ENCODE measurements at places on chromosomes 7 and 10.

GRCh38 chr7:155003092-155003375 lies at the start of gene PAXIP1:
Gene PAXIP1, minus strand, starts transcription at chr7:155003124. Its CDS starts 195 bp downstream, at chr7:155002929.
- peak within 1 kb of the TSS; percentile 86 for H3K27ac ChIP-seq
- peak within 1 kb of the TSS; percentile 95 for H3K4me3 ChIP-seq
- DNase-seq, result no peak
- no peaks in the 10 kb centered on the region for H3K27me3 ChIP-seq

DNA sequence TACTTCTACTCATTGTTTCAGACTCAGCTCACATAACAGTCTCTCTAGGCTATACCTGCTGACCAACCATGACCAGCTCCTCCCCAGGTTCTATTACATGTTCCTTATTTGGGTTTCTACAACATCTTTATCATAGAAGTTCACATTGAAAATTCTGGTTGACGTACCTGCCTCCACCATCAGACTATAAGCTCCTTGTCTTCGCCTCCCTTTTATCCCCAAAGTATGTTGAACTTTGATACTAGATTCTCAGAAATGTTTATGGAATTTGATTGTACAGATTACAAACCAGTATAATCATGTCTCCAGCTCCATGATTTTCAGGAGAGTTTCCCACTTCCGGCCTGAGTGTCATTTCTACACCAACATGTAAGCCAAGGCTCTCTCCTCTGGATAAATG lies 15.0 kb downstream of the NPSR1 start:
- no peaks in the 10 kb centered on the region for H3K36me3 ChIP-seq
- H3K4me1 ChIP-seq, result no peaks in the 10 kb centered on the region
- no peak for DNase-seq
- no peak overlapping the region for H3K27ac ChIP-seq

GRCh38 chr7:69832356-69832755 lies 234.1 kb downstream of the AUTS2 start:
- no peak overlapping the region for H3K4me3 ChIP-seq
- H3K27me3 ChIP-seq, result no peaks in the 10 kb centered on the region
- no peak overlapping the region for H3K27ac ChIP-seq
- H3K36me3 ChIP-seq, result no peaks in the 10 kb centered on the region
- DNase-seq, result no peak

DNA sequence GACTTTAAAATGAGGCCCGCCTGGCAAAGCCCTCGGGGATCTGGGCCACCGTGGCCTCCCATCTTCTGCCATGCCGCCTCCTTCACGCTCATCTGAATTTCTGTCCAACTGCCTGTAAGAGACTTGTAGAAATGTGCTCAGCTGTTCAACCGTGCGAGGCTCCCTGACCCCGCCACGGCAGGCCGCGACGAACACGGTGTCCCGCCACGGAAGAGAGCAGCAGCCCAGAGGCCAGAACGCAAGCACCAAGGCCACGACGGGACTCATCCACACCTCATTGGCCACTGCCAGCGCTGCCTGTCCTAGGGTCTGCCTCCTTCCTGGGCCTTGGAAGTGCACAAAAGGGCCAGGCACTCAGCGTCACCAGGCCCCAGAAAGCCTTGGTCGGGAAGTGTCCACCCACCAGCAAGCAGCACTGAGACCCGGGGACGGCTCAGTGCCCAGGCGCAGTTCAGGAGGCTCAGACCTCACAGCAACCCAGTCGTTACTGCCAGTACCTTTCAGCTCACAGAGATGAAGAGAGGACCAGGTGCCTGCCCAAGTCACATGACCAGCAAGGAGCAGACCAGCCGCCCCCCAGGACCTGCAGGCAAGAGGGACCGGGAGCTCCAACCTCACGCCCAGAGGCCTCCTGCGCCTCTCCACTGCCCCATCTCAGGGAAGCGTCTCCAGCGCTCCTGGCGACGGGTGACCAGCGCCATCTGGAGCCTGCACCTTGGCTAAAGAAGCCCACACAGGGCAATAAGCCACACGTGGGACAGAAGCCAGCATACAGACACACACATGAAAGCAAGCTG lies 85.9 kb downstream of the MAD1L1 start:
- no peaks in the 10 kb centered on the region for H3K4me1 ChIP-seq
- no peaks in the 10 kb centered on the region for H3K27me3 ChIP-seq
- DNase-seq, result no peak
- H3K36me3 ChIP-seq, result no peaks in the 10 kb centered on the region
- no peak overlapping the region for H3K27ac ChIP-seq

DNA sequence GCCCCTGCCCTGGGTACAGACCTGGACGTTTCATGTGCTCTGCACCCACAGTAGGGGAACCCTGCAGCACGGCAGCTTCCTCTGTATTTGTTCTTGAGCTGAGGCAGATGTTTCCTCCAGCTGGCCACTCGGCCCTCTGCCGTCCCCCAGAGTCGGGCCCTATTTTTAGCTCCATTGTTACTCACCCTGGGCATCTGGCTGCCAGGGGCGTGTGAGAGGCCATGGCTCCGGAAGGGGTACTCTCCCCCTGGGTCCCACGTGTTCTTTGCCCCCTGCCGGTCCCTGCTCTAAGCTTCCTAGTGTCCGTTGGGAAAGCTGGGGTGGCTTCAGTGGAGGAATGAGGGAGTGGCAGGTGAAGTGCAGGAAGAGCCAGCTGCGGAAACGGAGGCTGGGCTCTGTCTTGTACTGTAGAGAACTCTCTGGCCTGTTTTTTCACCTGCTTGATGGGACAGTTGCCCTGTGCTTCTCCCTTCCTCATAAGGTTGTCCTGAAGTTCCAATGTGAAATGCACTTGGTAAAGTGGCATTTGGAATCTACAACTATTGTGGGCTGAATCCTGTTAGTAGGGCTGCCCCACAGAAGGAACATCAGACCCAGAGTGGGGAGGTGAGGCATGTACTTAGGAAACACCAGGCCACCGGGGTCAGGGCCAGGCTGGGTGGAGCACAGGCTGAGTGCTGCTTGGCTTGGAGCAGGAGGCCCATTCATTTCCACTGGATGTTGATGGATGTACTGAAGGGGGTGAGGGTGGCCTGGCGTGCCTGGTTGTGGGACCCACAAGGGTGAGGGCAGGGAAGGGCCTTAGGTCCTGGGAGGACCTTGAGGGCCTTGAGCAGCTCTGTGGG lies 30.6 kb downstream of the PALD1 start:
- peaks cover 51% of the 10 kb centered on the region for H3K4me1 ChIP-seq
- peak overlapping the region; percentile 51 for H3K27ac ChIP-seq
- DNase-seq, result no peak
- H3K4me3 ChIP-seq, result no peak overlapping the region

DNA sequence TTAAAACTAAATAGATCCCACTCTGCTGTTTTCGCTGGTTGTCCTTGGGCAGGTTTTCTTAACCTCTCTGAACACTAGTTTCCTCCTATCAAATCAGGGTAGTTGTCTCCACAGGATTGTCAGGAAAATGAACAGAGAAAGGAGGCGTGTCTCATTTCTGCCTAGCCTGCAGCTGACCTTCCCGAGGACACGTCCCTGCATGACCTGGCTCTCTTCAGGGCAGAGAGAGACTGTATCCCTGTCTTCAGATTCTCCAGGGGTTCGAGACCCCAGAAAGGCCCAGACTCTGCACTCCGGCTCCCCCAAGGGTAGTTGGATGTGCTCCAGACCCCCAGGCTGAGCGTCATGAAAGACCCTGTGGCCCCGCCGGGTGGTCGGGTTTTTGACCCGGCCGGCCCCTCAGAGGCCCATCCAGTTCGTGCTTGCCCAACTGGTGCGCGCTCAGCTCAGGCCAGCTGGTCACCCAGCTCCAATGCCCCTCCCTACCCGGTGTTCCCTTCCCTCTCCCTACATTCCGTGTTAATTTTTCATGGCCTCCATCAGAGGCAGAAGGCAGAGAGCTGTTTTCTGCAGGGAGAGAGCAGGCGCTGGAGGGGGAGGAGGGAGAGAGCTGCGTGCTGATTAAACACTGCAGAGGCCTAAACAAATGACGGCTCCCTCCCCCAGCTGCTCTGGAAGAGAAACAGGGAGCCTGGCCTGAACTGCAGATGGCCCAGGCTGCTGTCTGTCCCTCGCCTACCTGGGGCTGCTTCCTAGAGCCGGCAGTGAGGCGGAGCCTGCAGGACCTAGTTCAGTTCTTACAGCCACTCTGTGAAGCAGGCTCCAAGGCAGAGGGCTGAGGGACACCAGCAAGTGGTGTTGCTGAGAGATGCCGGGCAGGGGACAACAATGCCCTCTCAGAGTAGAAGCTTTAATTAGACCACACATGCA lies 86.2 kb upstream of the PPIF start:
- H3K27ac ChIP-seq, result no peak overlapping the region
- peaks cover 28% of the 10 kb centered on the region for H3K36me3 ChIP-seq
- peaks cover 80% of the 10 kb centered on the region for H3K4me1 ChIP-seq

GRCh38 chr7:25493805-25494366 lies 265.6 kb upstream of the NPVF start:
- no peaks in the 10 kb centered on the region for H3K36me3 ChIP-seq
- H3K4me3 ChIP-seq, result no peak overlapping the region
- peaks cover 18% of the 10 kb centered on the region for H3K4me1 ChIP-seq
- DNase-seq, result no peak

- no peak for DNase-seq
- H3K4me1 ChIP-seq, result peaks cover 30% of the 10 kb centered on the region
- H3K4me3 ChIP-seq, result no peak overlapping the region
- no peaks in the 10 kb centered on the region for H3K27me3 ChIP-seq
Observed at GRCh38 chr10:74925291-74925690, 98.9 kb downstream of the KAT6B start.

DNA sequence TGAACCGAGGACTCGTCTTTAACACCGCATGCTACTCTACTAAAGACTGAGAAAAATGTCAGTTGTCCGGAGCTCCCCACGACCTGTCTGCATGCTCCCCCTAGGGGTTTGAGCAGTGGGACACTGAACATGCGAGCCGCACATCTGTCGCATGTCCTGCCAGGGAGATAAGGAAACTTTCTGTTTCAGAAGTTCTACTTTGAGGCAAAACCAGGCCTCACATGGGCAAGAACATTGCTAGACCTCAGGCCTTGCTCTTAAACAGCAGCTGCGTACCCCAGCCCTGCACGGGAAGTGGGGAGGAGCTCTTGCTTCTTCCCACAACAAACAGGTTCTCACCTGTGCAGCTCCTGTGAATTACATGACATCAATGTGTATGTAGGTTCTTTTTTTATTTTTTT lies 30.3 kb upstream of the HERPUD2 start:
- H3K4me1 ChIP-seq, result no peaks in the 10 kb centered on the region
- no peaks in the 10 kb centered on the region for H3K27me3 ChIP-seq
- H3K27ac ChIP-seq, result no peak overlapping the region
- H3K4me3 ChIP-seq, result no peak overlapping the region
- H3K36me3 ChIP-seq, result no peaks in the 10 kb centered on the region

- H3K4me3 ChIP-seq, result no peak overlapping the region
- no peaks in the 10 kb centered on the region for H3K27me3 ChIP-seq
- no peaks in the 10 kb centered on the region for H3K36me3 ChIP-seq
- no peak overlapping the region for H3K27ac ChIP-seq
- DNase-seq, result no peak
Observed at GRCh38 chr7:151648429-151648828, 128.7 kb upstream of the RHEB start.

GRCh38 chr7:17227766-17228490 lies 70.5 kb upstream of the AHR start:
- no peak overlapping the region for H3K4me3 ChIP-seq
- no peaks in the 10 kb centered on the region for H3K4me1 ChIP-seq
- no peak overlapping the region for H3K27ac ChIP-seq
- no peaks in the 10 kb centered on the region for H3K27me3 ChIP-seq
- DNase-seq, result no peak
- no peaks in the 10 kb centered on the region for H3K36me3 ChIP-seq

- no peak overlapping the region for H3K27ac ChIP-seq
- peaks cover 4% of the 10 kb centered on the region for H3K4me1 ChIP-seq
- no peak for DNase-seq
- H3K27me3 ChIP-seq, result no peaks in the 10 kb centered on the region
Observed at GRCh38 chr10:122295451-122295809, 24.3 kb downstream of the BTBD16 start.

DNA sequence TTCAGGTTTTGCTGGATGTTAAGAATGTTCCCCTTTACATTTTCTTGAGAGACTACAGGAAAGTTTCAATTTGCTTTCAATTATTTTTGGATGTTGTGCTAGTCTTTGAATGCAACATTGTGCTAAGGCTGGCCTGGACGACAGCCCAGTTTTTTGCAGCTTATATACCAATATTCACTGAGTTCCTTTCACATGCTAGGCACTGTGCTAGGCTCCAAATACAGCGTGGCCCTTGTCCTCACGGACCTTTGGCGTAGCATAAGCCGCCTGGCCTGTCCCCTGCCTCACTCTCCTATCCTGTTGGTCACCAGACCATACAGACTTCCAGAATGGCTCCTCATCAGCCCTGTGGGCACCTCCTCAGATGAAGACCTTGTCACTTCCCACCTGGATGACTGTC lies 19.5 kb upstream of the HSPA12A start:
- DNase-seq, result no peak
- H3K4me1 ChIP-seq, result no peaks in the 10 kb centered on the region
- H3K4me3 ChIP-seq, result no peak overlapping the region
- H3K36me3 ChIP-seq, result no peaks in the 10 kb centered on the region
- no peaks in the 10 kb centered on the region for H3K27me3 ChIP-seq

GRCh38 chr7:65397730-65398142 lies 24.1 kb downstream of the ZNF92 start:
- H3K4me3 ChIP-seq, result no peak overlapping the region
- H3K4me1 ChIP-seq, result no peaks in the 10 kb centered on the region
- no peak for DNase-seq

- H3K27ac ChIP-seq, result no peak overlapping the region
- no peak overlapping the region for H3K4me3 ChIP-seq
- H3K27me3 ChIP-seq, result no peaks in the 10 kb centered on the region
- no peak for DNase-seq
- H3K4me1 ChIP-seq, result no peaks in the 10 kb centered on the region
Observed at GRCh38 chr10:12513003-12513365, 163.6 kb downstream of the CAMK1D start.

DNA sequence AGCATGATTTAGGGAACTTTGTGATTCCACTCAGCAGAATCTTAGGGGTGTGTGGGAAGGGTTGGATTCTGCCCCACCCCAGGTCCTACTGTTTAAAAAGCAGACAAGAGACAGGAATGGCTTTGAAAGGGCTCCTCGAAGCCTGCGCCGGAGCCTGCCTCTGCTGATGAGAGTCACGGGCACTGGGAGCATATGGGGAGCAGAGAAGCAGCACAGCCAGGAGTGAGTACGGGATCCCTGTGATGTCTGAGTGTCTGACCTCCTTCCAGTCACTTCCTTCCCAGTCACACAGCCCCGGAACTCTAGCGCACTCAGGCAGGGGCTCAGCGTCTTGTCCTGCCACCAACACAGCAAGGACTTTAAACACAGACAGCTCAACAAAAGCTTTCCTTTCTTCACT lies 514.9 kb upstream of the DPP6 start:
- H3K27me3 ChIP-seq, result no peaks in the 10 kb centered on the region
- H3K4me3 ChIP-seq, result no peak overlapping the region
- H3K36me3 ChIP-seq, result no peaks in the 10 kb centered on the region

DNA sequence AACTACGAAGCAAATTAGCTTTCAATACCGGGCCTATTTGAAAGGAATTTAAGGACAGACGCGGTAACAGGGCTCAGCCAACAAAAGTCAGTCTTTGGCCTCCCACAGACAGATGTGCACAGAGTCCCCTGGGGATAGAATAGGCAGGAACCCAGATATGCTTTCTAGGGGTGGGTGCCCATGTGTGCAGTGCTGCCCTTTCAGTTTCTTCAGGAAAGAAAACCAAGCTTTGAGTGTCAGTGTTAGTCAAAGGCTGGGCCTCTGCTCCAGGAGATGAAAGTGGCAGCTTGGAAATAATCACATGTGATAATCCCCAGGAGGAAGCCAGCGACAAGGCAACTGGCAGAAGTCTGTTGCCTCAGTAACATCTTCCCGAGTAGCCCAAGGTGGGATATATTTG lies 43.8 kb upstream of the CSTF2T start:
- DNase-seq, result no peak
- H3K4me3 ChIP-seq, result no peak overlapping the region
- no peak overlapping the region for H3K27ac ChIP-seq
- no peaks in the 10 kb centered on the region for H3K27me3 ChIP-seq
- H3K4me1 ChIP-seq, result no peaks in the 10 kb centered on the region
- no peaks in the 10 kb centered on the region for H3K36me3 ChIP-seq

GRCh38 chr7:44782460-44782859 lies 14.0 kb upstream of the PPIA start:
- H3K27ac ChIP-seq, result no peak overlapping the region
- H3K27me3 ChIP-seq, result no peaks in the 10 kb centered on the region
- no peak overlapping the region for H3K4me3 ChIP-seq
